Upper lobe of right lung (tissue), 1 donor: ENCODE measurements at places on chromosomes 13 and 19. TPM values are rescaled to one million over a fixed set of nuclear protein-coding genes. Genes with fewer than 3 reads are reported as not detected.

The FGF21 gene
- total RNA-seq: not detected

The ZNF558 gene
- 27.6 TPM for total RNA-seq

The LGALS4 gene
- total RNA-seq: 3.7 TPM

The STOML3 gene
- not detected for total RNA-seq

The DCT gene
- not detected for total RNA-seq

DNA sequence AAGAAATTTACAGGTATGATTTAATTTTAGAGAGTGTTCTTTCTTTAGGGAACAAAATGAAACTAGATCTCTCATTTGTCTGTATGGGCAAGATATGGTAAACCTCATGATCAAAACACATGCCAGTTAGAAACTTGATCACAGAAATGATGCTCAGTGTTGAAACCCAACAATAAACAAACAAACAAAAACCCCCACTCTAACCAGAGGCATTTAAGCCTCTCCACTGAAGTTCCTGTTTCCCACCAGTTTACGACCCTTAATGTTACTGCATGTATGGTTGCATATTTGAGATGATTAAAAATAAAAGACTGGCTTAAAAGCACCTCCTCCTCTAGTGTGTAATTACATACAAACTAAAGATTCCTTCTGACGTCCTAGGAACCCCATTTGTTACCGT lies 293.3 kb upstream of the MAB21L1 start:
- no peaks in the 10 kb centered on the region for H3K27me3 ChIP-seq
- no peaks in the 10 kb centered on the region for H3K4me1 ChIP-seq
- H3K27ac ChIP-seq: no peak overlapping the region

DNA sequence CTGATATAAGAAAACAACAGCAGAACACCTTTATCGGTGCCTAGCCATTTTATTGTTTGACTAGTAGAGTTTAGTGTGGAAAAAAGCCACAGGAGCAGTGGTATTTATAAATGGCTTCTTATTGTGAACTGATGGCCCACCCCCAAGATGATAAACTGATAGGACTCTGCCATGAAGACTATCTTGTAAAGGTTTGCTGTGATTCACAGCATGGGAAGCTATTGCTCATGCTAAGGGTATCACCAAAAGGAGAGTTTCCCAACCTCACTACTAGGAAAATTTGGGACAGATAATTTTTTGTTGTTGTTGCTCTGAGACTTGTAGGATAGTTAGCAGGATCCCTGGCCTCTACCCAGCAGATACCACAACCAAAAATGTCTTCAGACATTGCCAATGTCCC lies 12.0 kb upstream of the SLC7A1 start:
- H3K4me1 ChIP-seq: no peaks in the 10 kb centered on the region
- no peak overlapping the region for H3K27ac ChIP-seq
- no peaks in the 10 kb centered on the region for H3K27me3 ChIP-seq
- H3K4me3 ChIP-seq: no peak overlapping the region

DNA sequence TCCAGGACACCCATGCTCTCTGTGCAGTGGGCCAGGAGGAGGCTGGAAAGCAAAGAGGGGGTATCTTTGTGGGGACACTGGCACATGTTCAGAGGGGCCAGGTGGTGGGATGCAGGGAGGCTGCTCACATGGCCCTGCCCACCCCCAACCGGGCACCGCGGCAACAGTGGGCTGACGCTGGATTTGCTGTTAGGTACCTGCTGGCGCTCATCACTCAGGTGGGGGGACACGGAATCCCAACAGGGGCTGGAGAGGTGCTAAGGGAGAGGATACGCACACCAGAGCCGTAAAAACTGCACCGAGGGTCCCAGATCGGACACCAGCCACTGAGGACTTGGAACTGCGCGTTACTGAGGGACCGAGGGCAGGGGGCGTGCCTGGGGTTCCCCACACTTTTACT lies 19.2 kb downstream of the AKAP8L start:
- H3K36me3 ChIP-seq: peaks cover 84% of the 10 kb centered on the region
- H3K4me3 ChIP-seq: no peak overlapping the region
- H3K27ac ChIP-seq: no peak overlapping the region
- peaks cover 11% of the 10 kb centered on the region for H3K4me1 ChIP-seq

DNA sequence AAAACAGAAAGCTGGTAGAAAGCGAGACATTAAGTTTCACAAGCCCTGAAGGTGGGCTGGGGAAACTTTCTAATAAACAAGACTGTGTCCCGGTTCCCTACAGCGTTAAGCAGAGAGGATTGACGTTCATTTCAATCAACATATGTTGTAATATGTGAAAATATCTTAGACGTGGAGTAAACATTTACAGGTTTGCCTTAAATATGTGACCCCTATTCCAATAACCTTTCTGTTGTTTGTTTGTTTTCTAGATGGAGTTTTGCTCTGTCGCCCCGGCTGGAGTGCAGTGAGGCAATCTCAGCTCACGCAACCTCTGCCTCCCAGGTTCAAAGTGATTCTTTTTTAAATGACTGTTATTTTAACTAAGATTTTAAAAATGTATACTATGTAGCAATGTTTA lies 526.2 kb downstream of the SUCLA2 start:
- H3K4me3 ChIP-seq: no peak overlapping the region
- no peaks in the 10 kb centered on the region for H3K27me3 ChIP-seq

GRCh38 chr13:36475468-36475867 lies 43.2 kb downstream of the CCNA1 start:
- H3K4me3 ChIP-seq: no peak overlapping the region
- H3K36me3 ChIP-seq: no peaks in the 10 kb centered on the region
- no peaks in the 10 kb centered on the region for H3K27me3 ChIP-seq

GRCh38 chr13:33264620-33264978 lies 21.0 kb downstream of the STARD13 start:
- no peak overlapping the region for H3K4me3 ChIP-seq
- H3K27ac ChIP-seq: peak overlapping the region; percentile 14
- no peak for DNase-seq
- H3K27me3 ChIP-seq: no peaks in the 10 kb centered on the region
- peaks cover 65% of the 10 kb centered on the region for H3K4me1 ChIP-seq

DNA sequence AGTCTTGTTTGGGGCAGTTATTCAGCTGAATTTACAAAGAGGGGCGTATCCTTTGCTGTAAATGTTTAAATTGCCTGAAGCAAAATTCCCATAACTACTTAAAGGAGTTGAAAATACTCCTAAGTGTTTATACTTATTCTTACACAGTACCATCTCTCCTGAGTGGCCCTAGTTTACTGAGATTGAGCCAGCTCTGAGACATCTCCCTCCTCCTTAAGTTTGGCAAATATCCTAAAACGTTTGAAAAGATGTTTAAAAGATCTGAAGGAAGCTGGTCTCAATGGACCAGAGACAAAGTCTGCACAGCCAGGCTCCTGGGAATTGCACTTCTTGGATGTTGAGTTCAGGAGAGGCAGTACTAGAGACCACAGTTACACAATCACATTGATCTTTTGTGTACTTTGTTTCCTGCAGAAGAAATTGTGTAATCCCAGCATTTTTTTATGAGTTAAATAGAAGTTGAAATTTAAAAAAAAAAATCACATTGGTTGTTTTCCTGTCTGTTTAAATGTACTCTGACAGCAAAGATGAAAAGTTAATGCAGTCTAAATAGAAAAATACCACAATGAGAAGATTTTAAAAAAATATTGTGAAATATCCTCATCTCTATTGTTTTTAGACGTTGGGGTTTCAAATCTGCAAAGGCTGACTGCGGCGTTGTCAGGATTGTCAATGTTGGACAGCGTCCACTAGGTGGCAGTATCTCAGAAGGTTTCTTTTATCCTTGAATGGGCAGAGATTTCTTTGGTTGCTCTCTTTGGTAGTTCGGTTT lies 20.7 kb downstream of the TNFSF11 start:
- no peaks in the 10 kb centered on the region for H3K27me3 ChIP-seq
- no peak overlapping the region for H3K27ac ChIP-seq
- H3K4me1 ChIP-seq: no peaks in the 10 kb centered on the region
- DNase-seq: no peak
- no peak overlapping the region for H3K4me3 ChIP-seq
- H3K36me3 ChIP-seq: no peaks in the 10 kb centered on the region

GRCh38 chr13:31053091-31053490 lies 108.6 kb downstream of the HSPH1 start:
- H3K36me3 ChIP-seq: no peaks in the 10 kb centered on the region
- H3K4me3 ChIP-seq: no peak overlapping the region
- H3K27me3 ChIP-seq: no peaks in the 10 kb centered on the region
- no peak overlapping the region for H3K27ac ChIP-seq

GRCh38 chr13:45521297-45521696 lies 56.6 kb downstream of the COG3 start:
- no peak overlapping the region for H3K4me3 ChIP-seq
- DNase-seq: no peak
- peaks cover 88% of the 10 kb centered on the region for H3K36me3 ChIP-seq
- no peaks in the 10 kb centered on the region for H3K4me1 ChIP-seq
- no peak overlapping the region for H3K27ac ChIP-seq
- H3K27me3 ChIP-seq: no peaks in the 10 kb centered on the region

DNA sequence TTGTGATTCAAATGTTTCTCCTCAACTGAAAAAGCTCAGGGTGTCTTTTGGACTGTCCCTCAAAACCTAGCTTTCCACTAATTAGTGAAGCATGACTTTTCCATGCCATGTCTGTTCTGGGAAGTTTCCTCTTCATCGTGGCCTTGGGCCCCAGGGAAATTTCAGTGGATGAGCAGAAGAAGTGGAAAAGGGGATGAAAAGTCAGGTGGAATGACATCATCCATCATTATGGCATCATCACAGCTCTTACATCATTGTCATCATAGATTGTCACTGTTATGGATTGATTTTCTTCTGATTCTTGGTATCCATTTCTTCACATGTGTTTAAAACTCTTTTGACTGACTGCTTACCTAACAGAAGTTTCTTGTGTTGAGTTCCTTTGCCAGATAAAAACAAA lies 26.2 kb upstream of the MRI1 start:
- no peak for DNase-seq
- H3K4me1 ChIP-seq: no peaks in the 10 kb centered on the region
- no peak overlapping the region for H3K27ac ChIP-seq

DNA sequence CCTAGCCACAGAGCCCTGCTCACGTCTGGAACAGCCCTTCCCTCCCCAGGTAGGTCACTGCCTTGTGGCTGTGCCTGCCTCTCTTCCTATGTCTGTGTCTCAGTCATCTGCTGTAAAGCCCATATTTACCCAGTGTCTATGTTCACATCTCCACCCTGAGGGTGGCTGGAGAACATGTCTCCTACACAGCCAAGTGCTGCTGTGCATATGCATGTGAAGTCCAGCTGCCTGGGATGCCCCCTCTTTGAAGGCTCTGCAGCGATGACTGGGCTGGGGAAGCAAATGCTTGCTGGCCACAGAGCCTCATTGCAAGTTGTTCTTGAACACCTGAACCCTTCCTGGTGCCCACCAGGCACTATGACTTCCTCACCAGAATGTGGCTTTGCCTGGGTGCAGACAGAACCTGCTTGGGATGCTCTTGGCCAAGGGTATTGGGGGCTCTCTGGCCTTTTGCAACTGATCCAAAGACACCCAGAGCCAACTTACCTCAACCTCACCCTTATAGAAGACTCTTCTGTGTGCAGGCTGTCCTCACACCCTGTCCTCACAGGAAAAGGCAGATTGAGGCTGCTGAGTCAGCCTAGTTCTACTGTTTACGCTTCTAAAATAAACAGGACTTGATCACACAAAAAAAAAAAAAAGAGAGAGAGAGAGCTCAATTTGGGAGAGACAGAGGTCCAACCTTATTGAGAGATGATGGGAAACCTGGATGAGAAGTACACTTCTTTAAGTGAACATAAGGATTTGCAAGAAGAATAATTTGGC lies 26.5 kb downstream of the MRPL57 start:
- no peaks in the 10 kb centered on the region for H3K27me3 ChIP-seq
- H3K4me3 ChIP-seq: no peak overlapping the region
- H3K27ac ChIP-seq: no peak overlapping the region
- no peaks in the 10 kb centered on the region for H3K4me1 ChIP-seq
- no peak for DNase-seq
- no peaks in the 10 kb centered on the region for H3K36me3 ChIP-seq

- H3K36me3 ChIP-seq: no peaks in the 10 kb centered on the region
- no peaks in the 10 kb centered on the region for H3K4me1 ChIP-seq
- H3K4me3 ChIP-seq: no peak overlapping the region
These were observed 58.0 kb downstream of the MAP4K1 start for GRCh38 chr19:38559428-38560401.

GRCh38 chr13:94382517-94382916 lies 97.0 kb downstream of the DCT start:
- no peaks in the 10 kb centered on the region for H3K27me3 ChIP-seq
- H3K36me3 ChIP-seq: no peaks in the 10 kb centered on the region
- no peaks in the 10 kb centered on the region for H3K4me1 ChIP-seq
- H3K27ac ChIP-seq: no peak overlapping the region
- H3K4me3 ChIP-seq: no peak overlapping the region

DNA sequence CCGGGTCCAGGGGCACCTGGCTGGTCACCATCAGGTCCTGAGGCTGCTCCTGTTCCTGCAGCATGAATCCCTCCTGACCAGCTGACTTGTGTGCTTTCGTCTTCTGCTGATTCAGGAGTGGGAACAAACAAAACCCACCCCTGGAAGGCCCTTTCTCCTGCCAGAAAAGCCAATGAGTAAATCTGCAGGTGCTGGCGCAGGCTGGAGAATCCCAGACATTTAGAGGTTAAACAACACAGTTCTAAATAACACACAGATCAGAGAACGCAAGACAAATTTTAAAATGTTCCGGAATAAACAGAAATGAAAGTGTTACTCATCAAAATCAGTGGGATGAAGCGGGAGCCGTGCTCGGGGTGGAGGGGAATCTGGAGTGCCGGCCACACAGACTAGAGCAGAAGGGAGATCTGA lies 60.6 kb upstream of the C13orf46 start:
- H3K36me3 ChIP-seq: no peaks in the 10 kb centered on the region
- no peak overlapping the region for H3K27ac ChIP-seq
- H3K27me3 ChIP-seq: no peaks in the 10 kb centered on the region
